NCI-H774 (cell line): ENCODE measurements at places on chromosomes 3 and 15.

DNA sequence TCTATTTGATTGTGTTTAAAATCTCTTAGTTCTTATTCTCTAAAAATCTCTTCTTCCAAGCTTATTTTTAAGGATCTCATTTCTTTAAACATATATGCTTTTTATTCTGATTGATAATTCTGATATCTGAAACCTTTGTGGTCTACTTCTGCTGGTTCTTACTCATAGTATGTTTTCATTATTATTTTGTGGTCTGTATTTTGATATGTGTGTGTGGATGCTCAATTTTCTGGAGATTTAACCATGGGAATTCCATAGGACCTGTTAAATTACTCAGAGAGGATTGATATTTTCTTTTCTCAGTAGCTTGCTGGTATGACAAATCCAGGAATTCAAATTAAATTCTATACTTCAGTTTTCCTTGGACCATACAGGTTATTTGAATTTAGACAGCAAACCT, 14.7 kb upstream of the HHLA2 start:
- DNase-seq = no peak

DNA sequence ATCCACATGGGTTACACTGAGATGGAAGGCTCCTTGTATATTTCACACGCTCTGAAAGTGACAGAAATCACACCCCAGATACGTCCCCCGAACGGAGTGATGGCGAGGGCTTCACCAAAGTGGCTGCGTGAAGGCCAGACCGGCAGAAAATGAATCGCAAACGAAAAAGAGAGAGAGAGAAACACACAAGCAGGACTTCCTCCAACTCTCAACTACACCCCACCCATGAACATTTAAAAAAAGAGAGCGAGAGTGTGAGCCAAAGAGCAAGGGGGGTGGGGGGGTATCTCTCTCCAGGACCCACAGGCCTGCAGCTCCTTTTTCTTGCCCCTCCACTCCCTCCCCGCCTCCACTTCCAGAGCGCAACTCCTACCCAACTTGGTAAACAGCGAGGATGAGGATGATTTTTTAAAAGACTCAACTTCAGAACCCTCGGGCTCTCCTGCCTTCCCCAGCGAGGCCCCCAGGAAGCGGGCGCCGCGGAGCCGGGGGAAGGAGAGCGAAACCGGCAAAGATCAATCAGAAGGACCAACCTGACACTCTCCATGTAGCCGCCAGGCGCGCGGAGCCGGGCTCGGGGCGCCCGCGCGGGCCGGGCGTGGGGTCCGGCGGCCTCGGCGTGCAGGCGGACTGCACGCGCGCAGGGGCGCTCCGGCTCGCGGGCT, 519.1 kb downstream of the FOXP1 start:
- DNase-seq = no peak

- DNase-seq = no peak
Measured at GRCh38 chr15:40055576-40056293, 16.8 kb upstream of the SRP14 start.

GRCh38 chr3:176247191-176247590, 950.1 kb downstream of the TBL1XR1 start:
- no peak for DNase-seq

- no peak for DNase-seq
Measured at GRCh38 chr3:145798696-145799537, 362.1 kb downstream of the PLOD2 start.

- no peak for DNase-seq
Measured at GRCh38 chr3:131561511-131561910, 58.7 kb upstream of the MRPL3 start.

DNA sequence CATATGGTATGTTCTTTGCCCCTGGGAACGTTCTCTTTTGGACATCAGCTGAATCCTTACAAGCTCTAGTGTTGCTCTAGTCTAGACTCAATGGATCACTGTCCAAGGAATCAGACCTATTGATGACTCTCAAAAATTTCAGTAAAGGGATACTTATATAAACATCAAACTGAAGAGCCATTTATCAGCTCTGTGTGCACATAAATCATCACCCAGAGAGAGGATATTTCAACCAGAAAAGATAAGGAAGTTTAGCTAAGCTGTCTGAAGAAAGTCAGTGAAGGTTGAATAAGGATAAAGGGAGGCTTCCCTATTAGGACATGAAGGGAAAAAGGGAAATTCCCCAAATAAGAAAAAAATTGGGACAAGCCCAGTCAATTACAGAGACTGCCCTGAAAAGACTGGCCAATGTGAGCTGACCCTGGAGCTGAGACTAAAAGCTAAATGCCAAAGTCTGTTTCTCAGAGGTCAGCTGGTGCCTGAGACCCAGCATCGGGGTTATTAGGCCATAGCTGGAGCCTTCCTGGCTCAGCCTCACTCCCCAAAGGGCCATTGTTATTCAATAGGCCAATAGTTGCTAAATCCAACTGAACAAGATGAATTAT, 424.1 kb upstream of the THBS1 start:
- no peak for DNase-seq

GRCh38 chr3:136685882-136686281, 66.3 kb downstream of the STAG1 start:
- DNase-seq = no peak

- DNase-seq = no peak
Measured at GRCh38 chr3:15333956-15334263, 1.5 kb upstream of the SH3BP5 start.

DNA sequence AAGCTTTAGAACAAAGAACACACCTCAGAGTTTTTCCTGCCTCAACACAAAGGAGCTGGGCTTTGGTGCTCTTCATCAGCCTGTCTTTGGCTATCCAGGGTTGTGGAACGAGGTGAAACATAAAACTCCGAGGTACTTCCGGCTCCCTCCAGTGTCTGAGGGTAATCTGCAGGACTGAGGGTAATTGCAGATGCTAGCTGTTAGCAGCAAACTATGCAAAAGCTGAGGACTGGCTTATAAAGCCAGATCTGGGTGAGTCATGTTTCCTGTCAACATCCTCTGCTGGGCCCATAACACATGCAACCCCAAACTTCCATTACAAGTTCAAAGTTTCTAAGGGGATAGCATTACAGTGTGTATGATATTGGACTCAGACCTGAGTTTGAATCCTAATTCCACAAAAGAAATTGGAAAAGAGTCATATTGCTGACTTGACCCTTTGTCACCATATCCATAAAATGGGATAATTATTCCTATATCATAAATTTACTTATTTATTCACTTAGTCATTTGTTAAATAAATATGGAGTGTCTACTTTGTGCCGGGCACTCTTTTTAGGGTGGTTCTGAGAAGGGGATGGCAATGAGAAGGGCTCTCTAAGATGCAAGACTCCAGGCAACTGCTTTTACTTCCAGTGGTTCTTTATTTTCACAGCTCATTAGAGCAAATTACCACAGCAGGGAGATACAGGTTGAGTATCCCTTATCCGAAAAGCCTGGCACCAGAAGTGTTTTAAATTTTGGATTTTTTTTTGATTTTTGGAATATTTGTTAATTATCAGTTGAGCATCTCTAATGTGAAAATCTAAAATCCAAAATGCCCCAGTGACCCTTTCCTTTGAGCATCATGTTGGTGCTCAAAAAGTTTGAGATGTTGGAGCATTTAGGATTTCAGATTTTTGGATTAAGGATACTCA, 9.5 kb upstream of the TRIM69 start:
- no peak for DNase-seq

DNA sequence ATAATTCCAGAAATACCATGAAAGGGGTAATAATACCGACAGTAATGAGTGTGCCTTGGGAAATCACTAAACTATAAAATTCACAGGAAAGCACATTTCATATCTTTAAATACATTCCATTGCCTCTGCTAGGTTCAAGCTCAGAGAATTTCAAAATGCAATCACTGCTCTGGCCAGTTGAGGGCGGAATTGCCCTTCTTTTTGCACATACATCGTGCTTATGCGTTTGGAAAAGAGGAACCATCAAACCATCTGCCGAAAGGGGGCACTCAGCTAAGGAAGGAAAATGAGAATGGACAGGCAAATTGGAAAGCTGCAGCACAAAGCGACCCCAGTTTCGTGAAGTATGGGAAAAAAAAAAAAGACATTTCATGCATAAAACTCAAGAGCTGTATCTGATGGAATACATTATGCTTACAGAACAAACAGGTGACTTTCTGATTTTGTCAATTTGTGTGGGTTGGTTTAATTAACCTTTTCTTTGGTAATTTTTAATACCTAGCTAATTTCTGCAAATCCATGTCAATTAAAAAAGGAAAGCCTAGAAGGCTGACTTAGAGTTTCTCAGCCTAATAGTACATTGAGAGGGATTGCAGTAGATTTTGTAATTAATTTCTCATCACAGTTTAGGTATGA, 61.4 kb downstream of the TUSC7 start:
- peak; percentile 48 for DNase-seq

- DNase-seq = no peak
Measured at GRCh38 chr15:48905847-48906246, 27.9 kb downstream of the EID1 start.

DNA sequence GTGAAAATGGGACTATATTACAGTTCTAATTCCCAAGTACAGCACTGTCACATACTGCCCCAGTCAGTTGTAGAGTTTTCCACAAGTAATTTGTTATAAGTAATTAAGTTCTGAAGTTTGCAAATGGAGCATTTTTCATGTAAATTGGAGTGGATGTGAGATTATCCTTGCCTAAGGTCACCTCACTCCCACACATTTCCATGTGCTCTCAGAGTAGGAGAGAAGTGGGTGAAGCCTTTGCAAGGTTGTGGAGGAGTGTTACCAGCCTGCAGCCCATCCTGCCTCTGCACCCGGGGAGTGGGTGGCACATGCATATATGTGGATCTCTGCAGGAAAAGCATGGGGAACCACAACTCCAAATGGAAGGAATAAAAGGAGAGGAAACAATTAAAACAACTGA, 169.8 kb downstream of the CD47 start:
- no peak for DNase-seq

GRCh38 chr3:52036222-52036694, 20.1 kb downstream of the DUSP7 start:
- DNase-seq = no peak

DNA sequence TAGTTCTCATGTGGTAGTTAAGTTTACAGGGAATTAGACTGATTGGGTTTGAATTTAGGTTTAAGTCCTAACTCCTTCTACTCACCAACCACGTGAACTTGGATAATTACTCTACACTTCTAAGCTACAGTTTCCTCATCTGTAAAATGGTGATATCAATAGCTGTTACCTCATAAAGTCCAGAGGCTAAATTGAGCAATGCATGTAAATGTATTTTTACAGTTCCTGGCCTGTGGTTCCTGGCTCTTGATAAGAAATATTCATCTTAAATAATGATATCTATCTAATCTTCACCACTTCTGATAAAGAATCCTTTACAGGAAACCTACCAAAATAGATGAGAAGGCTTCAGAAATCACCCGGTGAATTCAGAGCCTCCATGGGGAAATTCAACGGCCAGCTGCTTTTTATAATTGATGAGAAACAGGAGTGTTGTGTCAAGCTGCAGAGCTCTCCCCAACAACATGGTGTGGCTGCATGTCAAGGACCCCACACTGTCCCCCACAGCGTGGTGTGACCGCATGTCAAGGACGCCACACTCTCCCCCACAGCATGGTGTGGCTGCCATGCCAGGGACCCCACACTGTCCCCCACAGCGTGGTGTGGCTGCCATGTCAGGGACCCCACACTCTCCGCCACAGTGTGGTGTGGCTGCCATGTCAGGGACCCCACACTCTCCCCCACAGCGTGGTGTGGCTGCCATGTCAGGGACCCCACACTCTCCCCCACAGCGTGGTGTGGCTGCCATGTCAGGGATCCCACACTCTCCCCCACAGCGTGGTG, 80.8 kb upstream of the PEX5L start:
- no peak for DNase-seq

GRCh38 chr3:100097919-100098783, 16.1 kb downstream of the FILIP1L start:
- DNase-seq = no peak

DNA sequence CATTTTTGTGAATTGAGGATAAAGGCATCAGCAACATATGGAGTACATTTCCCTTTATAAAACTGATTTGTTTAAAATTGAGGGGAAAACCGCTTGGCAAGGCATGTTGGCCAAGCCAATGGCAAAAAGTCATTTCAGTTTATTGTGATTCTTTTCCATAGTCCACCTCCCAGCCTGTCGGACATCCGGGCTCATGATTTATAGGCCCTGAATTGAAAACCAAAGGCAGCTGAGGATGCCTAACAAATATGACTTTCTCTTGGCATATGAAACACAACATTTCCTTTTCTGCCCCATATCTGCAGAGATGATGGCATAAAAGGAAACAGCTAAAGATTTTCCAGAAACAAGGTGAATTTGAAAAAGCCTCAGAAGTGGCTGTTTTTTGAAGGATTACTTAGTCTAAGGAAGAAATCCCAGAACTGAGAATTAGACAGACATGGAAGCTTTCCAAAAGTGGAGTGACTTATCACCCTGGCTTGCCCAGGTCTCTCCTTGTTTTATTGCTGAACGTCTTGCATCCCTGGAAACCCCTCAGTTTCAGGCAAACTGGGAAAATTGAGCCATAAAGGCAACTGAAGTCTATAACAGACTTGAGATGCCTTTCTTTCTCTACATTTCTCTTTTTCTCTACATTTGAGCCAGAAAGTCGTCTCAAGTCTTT, 74.0 kb downstream of the COL8A1 start:
- DNase-seq = no peak
